ENCODE measurements at places on chromosomes 5 and 9.

DNA sequence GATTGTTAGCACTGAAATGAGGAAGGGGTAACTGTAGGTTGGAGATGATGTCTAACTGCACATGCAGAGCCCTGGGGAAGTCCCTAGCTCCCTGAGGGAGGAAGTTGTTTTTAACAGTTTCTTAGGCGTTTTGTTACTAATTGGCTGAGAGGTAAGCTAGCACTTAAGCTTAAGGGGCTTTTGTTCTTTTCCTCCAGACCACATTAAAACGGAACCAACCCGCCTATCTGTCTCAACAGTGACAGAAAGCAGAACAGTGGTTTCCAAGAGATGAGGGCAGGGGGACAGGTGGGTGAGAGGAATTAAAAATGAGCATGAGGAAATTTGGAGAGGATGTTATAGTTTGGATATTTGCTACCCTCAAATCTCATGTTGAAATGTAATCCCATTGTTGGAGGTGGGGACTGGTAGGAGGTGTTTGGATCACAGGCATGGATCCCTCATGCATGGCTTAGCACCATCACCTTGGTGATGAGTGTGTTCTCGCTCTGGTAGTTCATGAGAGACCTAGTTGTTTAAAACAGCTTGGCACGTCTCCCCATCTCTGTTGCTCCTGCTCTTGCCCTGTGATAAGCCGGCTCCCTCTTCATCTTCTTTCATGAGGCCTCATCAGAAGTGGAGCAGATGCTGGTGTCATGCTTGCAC, 38.9 kb downstream of the LYRM7 start:
- no peak for DNase-seq

DNA sequence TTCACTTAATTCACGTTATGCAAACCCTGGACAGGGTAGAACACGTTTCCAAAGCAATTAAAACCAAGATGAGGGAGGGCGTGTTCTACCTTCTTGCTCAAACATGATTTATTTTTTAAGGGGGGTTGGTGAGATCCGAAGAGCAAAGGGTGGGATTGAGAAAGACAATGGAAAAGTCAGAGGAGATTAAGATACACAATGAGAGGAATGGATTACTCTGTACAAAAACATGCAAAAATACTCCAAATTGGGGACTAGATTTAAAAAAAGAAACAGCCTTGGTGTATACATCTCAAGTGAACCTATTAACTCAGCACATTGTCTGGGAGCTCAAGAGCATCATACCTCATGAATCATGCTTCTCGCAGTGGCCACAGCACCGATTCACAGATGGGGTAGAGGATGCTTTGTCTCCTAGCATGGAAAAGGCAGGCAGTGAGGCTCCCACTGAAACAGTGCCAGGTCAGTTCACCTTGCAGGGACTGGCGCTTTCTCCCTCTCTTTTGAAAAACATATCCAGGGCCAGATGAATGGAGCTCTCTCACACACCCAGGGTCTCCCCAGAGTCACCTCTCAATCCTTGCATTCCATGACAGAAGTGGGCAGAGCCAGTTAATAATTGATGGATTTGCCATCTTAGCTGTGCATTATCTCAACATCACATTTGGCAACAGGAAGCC, 459.7 kb downstream of the BNC2 start:
- no peak for DNase-seq

DNA sequence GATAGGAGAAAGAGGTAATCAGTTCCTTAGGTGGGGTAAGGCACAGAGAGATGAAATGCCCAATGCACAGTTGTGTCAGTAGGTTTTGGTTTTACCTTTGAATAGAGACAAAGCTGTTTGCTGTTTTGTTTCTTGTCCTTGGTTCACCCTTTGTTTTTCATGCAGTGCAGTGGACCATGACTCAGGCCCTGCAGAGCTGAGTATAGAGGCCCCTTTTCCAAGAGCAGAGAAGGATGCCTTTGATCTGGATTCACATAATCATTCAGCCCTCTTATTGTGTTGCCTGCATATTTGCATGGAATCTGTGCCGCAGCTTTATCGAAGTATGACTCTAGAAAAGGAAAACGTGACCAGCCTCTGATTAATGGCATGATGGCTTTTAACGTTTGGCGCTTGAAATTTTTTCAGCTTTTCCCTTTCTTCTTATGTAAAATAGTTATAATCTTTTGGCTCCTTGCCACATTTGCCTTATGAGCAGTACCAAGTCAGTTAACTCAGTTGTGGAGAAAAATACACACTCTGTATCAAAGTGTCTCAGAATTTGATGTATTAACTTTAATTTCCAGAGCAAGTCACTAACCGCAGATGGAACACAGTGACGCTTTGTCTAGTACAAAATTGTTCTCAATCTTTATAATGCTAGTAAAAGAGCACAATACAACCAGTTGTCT, 197.6 kb downstream of the KDM4C start:
- peak; percentile 27 for DNase-seq

- no peak for DNase-seq
These were observed 37.2 kb downstream of the GPR107 start for GRCh38 chr9:130090915-130091314.

DNA sequence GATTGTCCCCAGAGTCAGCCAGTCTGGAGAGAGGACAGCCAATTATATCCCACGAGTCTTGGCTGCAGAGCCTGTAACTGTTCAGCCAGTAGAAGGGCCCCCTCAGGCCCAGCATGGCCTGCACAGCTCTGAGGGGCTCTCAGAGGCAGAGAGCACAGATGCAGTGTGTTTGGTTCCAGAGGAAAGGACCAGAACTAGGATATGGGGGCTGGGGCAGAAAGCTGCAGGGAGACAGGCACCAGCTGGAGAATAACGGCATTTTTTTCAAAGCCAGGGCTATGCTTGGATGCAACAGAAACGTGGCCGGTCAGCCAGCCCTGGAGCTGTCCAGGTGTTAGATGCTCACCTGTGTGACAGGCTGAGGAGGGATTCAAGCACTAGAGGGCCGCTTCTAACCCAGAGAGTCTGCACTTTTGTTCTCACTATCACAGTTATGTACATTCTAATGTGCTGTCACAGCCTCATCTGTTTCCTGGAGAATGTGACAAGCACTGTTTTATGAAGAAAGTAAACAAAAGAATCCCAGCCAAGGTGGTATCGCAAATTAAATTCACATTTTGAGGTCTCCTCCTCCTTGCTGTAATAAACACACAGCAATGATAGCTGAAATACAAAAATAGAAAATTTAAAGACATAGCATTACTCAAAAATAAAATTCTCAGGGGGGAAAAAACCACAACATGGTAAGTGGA, 96.5 kb downstream of the GABBR2 start:
- no peak for DNase-seq

- no peak for DNase-seq
These were observed 90.2 kb downstream of the TLE4 start for GRCh38 chr9:79661886-79662536.

- DNase-seq = peak; percentile 72
These were observed 813 bp upstream of the AGTPBP1 start for GRCh38 chr9:85742597-85742936.

- no peak for DNase-seq
These were observed 66.2 kb downstream of the PDE6A start for GRCh38 chr5:149878371-149878770.

GRCh38 chr5:173753307-173754168, 134.6 kb upstream of the CPEB4 start:
- DNase-seq = no peak

DNA sequence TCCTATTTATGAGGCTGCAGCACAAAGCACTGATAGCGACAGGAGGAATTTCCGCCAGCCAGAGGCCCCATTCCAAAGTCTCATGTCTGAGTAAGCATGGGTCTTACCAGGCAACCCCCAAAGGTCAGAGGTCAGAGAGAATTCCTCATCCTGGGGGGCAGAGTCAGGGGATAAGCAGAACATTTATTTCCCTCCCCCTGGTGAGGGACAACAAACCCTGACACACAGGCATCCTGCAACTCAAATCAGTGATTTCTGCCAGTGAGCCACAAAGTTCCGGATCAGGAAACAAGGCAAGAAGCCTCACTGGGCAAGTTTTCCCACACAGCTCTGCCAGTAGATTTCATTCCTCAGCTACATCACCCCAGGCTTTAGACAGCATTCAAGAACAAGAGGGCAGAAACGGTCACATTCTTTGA, 37.0 kb downstream of the ADAMTS12 start:
- no peak for DNase-seq

DNA sequence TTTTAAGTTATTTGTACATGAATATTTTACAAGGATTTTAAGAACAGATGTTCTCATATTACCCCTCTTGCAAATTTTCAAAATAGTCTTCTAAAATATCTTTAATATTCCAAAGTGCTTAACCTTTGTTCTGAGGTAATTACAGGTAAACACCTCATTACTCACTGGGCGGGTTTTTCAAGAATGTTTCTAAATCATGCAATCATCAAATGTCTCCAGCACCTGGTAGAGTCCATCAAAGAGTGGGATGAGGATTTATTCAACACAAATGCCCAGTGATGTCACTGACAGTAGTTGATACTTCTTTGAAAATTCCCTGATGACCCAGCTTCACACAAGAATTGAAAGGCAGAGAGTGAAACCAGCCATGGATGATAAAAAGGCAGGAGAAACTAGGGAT, 114.4 kb downstream of the SEC61B start:
- no peak for DNase-seq

DNA sequence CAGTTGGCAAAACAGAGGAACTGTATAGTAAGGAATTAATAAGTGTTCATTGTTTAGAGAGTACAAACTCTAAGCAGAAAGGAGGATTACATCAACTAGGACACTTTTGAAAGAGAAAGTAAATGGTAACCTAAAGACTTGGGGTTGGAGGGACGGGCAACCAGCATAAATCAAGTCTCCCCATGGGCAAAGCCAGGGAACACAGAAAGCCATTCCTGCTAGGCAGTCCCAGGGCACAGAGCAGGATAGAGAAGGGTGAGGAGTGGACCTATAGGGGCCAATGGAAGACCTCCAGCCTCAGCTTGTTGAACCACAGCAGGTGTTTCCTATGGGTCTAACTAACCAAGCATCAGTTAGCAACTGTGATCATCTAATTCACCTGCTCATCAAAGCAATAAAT, 9.2 kb upstream of the ERAP1 start:
- DNase-seq = no peak

DNA sequence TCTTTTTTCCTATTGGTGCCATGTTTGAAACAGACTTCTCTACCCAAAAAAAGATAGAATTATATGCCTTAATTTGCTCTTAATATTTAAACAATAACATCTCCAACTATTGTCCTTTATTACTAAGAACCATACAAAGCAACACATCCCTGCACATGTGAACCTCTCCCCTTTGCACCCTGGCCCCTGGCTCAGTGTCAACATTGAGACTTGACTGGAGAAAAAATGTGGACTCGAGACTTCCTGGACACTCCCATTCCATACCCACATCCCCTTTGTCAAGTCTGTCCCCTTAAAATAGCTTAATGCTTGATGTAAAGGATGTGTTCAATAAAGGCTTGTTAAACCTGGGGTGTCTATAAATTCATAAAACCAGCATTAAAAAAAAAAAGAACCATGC, 53.2 kb downstream of the TTC39B start:
- no peak for DNase-seq

- no peak for DNase-seq
These were observed 447.1 kb downstream of the LRRC70 start for GRCh38 chr5:63025679-63026078.

- peak; percentile 3 for DNase-seq
These were observed 424.7 kb downstream of the RAB3C start for GRCh38 chr5:59007460-59008063.

DNA sequence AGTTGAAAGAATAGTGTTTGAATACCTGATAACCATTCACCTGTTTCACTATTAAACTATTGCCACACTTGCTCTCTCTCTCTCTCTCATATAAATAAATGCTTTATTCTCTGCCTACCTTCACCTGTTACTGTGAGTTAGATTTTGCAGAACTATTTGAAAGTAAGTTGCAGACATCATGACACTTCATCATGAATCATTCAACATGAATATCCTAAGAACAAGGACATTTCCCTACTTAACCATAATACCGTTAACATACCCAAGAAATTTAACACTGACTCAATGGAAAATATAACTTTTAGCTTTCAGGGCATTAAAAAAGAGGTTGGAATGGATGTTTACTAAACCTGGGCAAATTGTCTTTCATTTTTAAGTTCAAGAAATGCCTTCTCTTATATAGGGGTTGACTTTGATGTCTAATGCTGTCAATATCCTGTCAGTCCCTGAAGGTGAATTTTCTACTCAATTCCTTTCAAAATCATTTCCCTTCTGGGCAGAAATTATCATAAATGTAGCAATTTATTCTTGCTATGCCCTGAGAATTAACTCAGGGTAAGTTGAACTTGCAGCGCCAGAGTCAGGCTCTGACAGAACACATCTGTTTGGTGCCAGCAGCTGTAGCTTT, 582.6 kb upstream of the TLE4 start:
- DNase-seq = no peak

- no peak for DNase-seq
These were observed 213.1 kb upstream of the POU5F2 start for GRCh38 chr5:93954421-93955069.

DNA sequence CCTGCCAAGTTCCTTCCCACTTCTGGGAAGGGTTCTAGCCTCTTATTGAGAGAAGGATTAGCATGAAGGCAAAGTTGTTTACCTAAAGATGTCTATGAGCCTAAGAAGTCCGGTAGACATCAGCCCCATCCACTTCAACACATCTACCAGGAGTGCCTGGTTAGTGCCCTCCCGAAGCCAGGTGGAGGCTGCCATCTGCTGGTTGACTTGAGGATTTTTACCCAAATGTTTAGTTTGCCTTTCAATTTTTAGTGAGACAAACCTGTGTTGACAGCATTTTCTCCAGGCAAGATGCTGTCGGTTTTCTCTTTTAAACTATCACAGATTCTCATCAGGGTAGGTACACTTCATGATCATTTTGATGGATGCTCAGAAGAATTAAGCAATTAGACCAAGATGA, 83.6 kb upstream of the TNFSF8 start:
- peak; percentile 57 for DNase-seq

DNA sequence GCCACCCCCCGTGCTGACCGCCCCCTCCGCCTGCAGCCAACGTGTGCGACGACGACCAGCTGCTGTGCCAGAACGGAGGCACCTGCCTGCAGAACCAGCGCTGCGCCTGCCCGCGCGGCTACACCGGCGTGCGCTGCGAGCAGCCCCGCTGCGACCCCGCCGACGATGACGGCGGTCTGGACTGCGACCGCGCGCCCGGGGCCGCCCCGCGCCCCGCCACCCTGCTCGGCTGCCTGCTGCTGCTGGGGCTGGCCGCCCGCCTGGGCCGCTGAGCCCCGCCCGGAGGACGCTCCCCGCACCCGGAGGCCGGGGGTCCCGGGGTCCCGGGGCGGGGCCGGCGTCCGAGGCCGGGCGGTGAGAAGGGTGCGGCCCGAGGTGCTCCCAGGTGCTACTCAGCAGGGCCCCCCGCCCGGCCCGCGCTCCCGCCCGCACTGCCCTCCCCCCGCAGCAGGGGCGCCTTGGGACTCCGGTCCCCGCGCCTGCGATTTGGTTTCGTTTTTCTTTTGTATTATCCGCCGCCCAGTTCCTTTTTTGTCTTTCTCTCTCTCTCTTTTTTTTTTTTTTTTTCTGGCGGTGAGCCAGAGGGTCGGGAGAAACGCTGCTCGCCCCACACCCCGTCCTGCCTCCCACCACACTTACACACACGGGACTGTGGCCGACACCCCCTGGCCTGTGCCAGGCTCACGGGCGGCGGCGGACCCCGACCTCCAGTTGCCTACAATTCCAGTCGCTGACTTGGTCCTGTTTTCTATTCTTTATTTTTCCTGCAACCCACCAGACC, 80.2 kb downstream of the NTNG2 start:
- DNase-seq = peak; percentile 46

All from erythroblast (primary cell).